ENCODE measurements at places on chromosomes 6 and 20. TPM values are rescaled to one million over a fixed set of nuclear protein-coding genes. Genes with fewer than 3 reads are reported as not detected.

DNA sequence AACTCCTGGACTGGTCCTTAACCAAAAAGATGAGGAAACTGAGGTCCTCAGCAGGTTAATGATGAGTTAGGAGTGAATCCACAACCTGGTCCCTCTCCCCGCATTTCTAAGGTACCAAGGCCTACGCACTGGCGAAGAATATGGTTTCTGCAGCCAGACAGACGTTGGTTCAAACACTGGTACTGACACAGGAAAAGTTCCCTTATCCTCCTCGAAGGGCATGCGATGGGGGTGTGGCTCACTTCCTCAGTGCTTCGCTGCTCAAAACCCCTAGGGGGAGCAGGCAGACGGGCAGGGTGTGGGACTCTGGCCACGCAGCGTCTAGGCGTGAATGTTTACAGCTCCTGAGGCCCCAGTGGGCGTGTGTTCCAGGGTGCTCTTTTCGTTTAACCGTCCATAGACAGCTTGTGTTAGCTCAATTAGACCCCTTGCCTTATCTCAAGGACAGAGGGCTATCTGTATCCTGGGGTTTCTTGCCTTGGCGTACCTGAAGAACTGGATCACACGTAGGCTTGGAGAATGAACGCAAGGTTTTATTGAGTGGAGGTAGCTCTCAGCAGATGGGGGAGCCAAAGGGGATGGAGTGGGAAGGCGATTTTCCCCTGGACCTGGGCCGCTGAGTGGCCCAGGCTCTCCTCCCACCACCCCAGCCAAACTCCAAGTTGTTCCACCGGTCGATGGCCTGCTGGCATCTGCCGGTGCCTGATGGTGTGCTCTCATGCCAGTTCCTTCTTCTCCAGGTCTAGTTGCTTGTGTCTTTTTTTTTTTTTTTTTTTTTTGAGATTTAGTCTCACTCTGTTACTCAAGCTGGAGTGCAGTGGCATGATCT lies 31.8 kb upstream of the PTPN1 start:
- no peaks in the 10 kb centered on the region for H3K27me3 ChIP-seq
- no peaks in the 10 kb centered on the region for H3K36me3 ChIP-seq
- no peak overlapping the region for H3K4me3 ChIP-seq
- H3K4me1 ChIP-seq, result peaks cover 5% of the 10 kb centered on the region
- peak; percentile 89 for DNase-seq
- H3K27ac ChIP-seq, result no peak overlapping the region

- H3K36me3 ChIP-seq, result no peaks in the 10 kb centered on the region
- H3K27me3 ChIP-seq, result no peaks in the 10 kb centered on the region
- no peak overlapping the region for H3K4me3 ChIP-seq
- DNase-seq, result no peak
- no peaks in the 10 kb centered on the region for H3K4me1 ChIP-seq
- H3K27ac ChIP-seq, result no peak overlapping the region
These were observed 19.1 kb downstream of the AFDN start for GRCh38 chr6:167845856-167846255.

DNA sequence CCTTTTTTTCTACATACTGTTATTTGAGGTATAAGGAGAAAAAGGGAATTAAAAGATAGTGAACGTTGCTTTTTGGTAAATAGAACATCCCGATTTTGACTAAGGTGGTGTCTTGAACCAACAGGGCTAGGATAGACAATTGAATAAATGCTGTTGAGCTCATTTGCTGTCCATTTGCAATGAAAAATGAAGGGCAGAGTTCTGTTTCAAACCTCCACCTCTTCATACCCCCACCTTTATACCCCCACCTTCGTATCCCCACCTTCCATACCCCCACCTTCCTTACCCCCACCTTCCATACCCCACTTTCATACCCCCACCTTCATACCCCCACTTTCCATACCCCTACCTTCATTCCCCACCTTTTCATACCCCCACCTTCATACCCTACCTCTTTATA lies 93.4 kb upstream of the NAA20 start:
- no peaks in the 10 kb centered on the region for H3K36me3 ChIP-seq
- H3K4me3 ChIP-seq, result no peak overlapping the region
- no peak for DNase-seq
- no peaks in the 10 kb centered on the region for H3K27me3 ChIP-seq
- no peak overlapping the region for H3K27ac ChIP-seq

GRCh38 chr20:12383821-12384220 lies 466.1 kb downstream of the BTBD3 start:
- H3K27ac ChIP-seq, result no peak overlapping the region
- no peak overlapping the region for H3K4me3 ChIP-seq
- H3K27me3 ChIP-seq, result no peaks in the 10 kb centered on the region
- no peaks in the 10 kb centered on the region for H3K36me3 ChIP-seq

GRCh38 chr6:44002593-44003344 lies 124.5 kb downstream of the MRPL14 start:
- H3K36me3 ChIP-seq, result no peaks in the 10 kb centered on the region
- peak overlapping the region; percentile 47 for H3K4me3 ChIP-seq
- peaks cover 13% of the 10 kb centered on the region for H3K4me1 ChIP-seq
- peaks cover 5% of the 10 kb centered on the region for H3K27me3 ChIP-seq
- no peak overlapping the region for H3K27ac ChIP-seq

- peaks cover 12% of the 10 kb centered on the region for H3K4me1 ChIP-seq
- no peaks in the 10 kb centered on the region for H3K27me3 ChIP-seq
- no peaks in the 10 kb centered on the region for H3K36me3 ChIP-seq
- no peak for DNase-seq
- no peak overlapping the region for H3K4me3 ChIP-seq
These were observed 8.7 kb downstream of the CDC25B start for GRCh38 chr20:3804781-3805180.

- no peaks in the 10 kb centered on the region for H3K36me3 ChIP-seq
- no peak for DNase-seq
- H3K27me3 ChIP-seq, result no peaks in the 10 kb centered on the region
- no peaks in the 10 kb centered on the region for H3K4me1 ChIP-seq
- no peak overlapping the region for H3K4me3 ChIP-seq
- no peak overlapping the region for H3K27ac ChIP-seq
These were observed 45.9 kb upstream of the PKHD1 start for GRCh38 chr6:52133324-52133723.

- H3K36me3 ChIP-seq, result no peaks in the 10 kb centered on the region
- no peaks in the 10 kb centered on the region for H3K27me3 ChIP-seq
- DNase-seq, result no peak
- H3K4me1 ChIP-seq, result peaks cover 7% of the 10 kb centered on the region
- no peak overlapping the region for H3K4me3 ChIP-seq
These were observed 8.8 kb upstream of the HMGA1 start for GRCh38 chr6:34227761-34228421.

GRCh38 chr6:5083813-5084359 lies 1.3 kb upstream of the PPP1R3G start:
- H3K4me3 ChIP-seq, result peak overlapping the region; percentile 37
- H3K36me3 ChIP-seq, result no peaks in the 10 kb centered on the region
- H3K27me3 ChIP-seq, result no peaks in the 10 kb centered on the region
- peak overlapping the region; percentile 65 for H3K27ac ChIP-seq

The HLA-DPA1 gene
- total RNA-seq, result 39.2 TPM

The OSER1 gene
- 37.6 TPM for total RNA-seq

The LIN28B gene
- not detected for total RNA-seq

The CST7 gene
- not detected for total RNA-seq

All from Peyer's patch (tissue), 4 donors.